LHCN-M2 (cell line): ENCODE measurements at places on chromosomes 12 and 14. TPM values are rescaled to one million over a fixed set of nuclear protein-coding genes. Genes with fewer than 3 reads are reported as not detected.
A peak's percentile ranks its signal among the peaks of the same experiment; 100 is the strongest.

Gene TAS2R43
- 0.19 and 0.52 TPM in 2 replicates for total RNA-seq

- peak; percentile 15 for DNase-seq
Measured at GRCh38 chr12:33602515-33602914, 162.9 kb upstream of the SYT10 start.

GRCh38 chr14:96094656-96095055 is 55.5 kb downstream of the C14orf132 start:
- DNase-seq: no peak

Gene CPNE6
- total RNA-seq: not detected in 2 replicates

DNA sequence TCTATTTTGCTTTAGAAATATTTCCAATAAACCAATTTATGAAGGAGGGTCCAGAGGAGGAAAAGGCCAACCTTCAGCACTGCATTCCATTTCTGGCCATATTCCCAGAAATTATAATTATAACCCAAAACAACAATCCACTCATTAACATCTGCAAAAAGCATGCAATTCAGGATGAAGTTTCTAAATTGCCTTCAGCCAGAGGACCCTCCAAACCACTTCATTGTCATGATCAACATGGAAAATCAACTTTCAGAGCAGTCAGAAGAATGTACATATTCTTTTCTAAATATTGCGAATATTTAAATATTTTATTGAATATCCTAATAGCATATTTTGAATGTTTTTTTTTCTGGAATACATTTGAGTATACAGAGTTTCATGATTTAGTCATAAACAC is 332.6 kb upstream of the TMEM132C start:
- DNase-seq: no peak

DNA sequence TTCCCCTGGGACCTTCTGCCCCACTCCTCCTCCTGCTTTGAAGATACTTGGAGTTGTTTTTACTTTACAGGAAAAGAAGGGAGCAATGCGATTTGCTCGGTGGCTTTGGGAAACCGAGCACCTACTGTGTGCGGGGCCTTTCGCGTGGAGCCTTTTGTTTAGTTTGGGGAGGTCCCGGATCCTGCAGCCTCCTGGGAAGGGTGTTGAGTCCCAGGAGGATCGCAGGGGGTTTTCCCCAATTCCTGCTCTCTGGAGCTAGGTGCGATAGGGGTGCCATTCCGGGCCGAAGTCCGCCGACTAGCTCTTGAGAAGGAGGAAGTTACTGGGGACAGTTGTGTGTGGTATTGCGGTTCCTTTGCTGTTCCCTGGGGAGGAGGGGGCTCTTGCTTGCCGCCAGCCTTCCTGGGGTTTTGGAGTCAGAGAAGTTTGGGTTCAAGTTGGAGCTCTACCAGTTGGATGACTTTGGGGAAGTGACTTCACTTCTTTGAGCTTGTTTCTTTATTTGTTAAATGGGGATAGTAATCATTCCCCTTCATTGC is 1.1 kb downstream of the BRI3BP start:
- no peak for DNase-seq

DNA sequence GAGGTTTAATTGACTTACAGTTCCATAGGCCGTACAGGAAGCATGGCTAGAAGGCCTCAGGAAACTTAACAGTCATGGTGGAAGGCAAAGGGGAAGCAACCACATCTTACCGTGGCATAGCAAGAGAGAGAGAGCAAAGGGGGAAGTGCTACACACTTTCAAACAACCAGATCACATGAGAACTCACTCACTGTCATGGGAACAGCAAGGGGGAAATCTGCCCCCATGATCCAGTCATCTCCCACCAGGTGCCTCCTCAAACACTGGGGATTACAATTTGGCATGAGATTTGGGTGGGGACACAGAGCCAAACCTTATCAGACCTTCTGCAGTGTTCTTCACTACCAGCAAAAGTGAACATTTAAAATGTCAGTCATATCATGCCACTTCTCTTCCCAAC is 58.9 kb downstream of the USP15 start:
- DNase-seq: no peak

DNA sequence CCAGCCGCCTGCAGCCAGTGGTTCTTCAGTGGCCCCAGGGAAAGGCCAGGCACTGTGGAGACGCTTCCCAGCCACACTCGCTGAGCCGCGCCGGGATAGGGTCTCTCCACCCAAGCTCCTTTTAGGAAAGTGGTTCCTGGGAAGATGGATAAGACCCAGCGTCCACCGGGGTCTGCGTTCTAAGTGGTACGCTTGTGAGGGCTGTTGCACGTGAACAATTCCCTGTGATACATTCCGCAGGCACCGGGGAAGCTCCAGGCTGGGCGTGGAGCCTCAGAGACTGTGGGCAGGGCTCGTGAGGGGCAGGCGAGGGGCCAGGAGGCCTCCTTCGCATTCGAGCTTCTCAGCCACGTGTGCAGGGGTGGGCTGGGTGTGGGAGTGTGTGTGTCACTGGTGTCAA is 48.4 kb downstream of the GALNT9 start:
- no peak for DNase-seq

DNA sequence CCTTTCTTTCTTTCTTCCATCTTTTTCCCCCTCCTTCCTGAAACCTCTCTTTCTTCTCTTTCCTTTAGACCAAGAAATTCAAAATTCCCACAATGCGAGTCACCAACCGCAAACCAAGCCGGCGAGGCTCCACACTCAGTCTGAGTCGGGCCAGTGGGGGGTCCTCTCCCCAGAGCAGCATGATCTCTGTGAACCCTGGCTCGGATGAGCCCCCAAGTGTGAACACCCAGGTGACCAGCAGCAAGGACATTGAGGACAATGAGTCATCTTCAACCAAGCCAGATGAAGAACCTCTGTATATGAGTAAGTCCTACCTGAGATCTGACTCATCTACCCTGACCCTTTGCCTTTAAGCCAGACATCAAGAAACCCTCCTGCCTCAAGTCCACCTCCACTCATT is 88.6 kb upstream of the TMEM233 start:
- DNase-seq: peak; percentile 41

DNA sequence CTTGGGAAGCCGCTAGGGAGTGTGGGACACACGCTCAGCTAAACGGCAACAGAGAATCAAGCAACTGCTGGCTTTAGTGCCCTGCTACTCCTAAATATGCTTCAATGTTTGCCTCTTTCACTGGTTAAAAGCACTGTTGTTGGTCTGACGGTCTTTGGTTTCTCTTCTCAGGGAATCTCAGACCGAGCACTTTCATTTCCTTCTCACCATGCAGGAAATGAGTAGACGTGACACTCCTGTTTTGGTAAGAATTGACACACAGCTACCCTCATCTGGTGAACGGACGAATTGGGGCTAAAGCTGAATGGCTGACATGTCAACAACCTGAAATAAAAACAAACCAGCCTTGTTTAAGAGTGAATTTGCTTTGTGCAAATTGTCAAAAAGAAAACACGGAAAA is 57.5 kb upstream of the PIWIL1 start:
- peak; percentile 1 for DNase-seq

- DNase-seq: no peak
Measured at GRCh38 chr12:119384340-119384739, 49.8 kb downstream of the CCDC60 start.

GRCh38 chr12:56476972-56477432 is 8.6 kb downstream of the SPRYD4 start:
- no peak for DNase-seq

Gene PTPRO
- 0.45 and 0.63 TPM in 2 replicates for total RNA-seq

Gene PRH2
- 1.0 TPM in 1 of 2 replicates, not detected in the other for total RNA-seq

DNA sequence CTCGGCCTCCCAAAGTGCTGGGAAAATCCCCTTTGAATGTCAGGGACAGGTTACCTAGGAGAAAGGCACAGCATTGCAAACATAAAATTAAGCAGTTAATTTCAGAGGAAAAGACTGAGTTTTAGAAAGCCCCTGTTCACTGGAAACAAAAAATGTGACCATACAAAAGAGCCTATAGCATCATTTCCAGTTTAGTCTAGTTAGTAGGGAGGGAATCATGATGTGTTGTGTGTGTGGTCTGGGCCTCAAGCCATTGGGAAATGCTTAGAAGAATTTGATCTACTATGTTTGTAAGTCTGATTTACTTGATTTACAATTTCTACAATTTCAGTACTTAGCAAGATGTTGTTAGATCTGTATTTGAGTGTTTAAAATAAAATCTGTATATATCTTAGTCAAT is 47.1 kb upstream of the RERG start:
- DNase-seq: no peak

GRCh38 chr12:78933014-78933413 is 68.4 kb downstream of the SYT1 start:
- DNase-seq: peak; percentile 51

DNA sequence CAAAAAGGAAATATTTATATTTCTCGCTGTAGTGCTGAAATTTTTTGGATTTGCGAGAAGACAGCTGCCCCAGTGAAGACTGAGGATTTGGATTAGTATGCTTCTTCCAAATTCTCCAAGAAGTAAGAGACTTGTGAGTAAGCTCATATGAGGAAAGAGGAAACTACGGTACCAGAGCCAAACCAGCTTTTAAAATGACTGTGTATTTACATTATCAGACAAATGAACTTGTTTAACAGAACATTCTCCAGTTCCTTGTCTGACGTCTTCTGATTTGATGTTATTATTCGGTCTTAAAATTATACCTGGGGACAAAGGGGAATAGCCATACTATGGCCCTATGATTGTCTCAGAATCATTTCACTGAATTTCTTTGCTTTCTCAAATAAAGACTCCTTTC is 8.0 kb downstream of the CLEC12B start:
- no peak for DNase-seq

DNA sequence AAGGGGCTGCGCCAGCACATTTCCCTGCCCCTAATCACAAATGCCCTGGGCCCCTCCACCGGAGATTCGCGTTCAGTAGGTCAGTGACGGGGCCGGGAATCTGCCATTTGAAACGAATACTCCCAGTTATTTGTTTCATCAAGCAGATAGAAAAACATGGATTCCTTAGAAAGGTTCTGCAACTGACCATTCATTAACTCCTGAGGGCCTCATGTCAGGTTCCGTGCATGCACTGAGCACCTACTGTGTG is 25.6 kb upstream of the UBC start:
- DNase-seq: no peak

Gene ZDHHC22
- under 0.01 TPM in 1 of 2 replicates, not detected in the other for total RNA-seq

GRCh38 chr14:60645126-60645741 is 4.0 kb downstream of the SIX1 start:
- peak; percentile 21 for DNase-seq

DNA sequence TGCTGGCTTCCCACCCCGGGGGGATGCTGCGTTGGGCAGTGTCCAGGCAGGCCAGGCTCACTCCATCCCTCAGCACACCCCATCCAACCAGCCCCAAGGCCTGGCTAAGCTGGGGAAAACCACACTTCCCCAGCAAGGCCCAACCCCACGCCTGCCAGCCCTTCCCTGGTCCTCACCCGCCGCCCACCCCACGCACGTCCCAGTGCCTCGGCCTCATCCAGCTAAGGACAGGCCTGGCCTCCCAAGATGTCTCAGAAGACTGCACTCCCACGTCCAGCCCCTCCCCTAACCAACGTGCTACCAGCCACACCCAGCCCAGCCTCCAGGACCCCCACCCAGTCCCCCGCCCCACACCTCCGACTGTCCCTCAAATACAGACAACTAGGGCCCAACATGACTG is 9.8 kb downstream of the JAG2 start:
- DNase-seq: no peak

DNA sequence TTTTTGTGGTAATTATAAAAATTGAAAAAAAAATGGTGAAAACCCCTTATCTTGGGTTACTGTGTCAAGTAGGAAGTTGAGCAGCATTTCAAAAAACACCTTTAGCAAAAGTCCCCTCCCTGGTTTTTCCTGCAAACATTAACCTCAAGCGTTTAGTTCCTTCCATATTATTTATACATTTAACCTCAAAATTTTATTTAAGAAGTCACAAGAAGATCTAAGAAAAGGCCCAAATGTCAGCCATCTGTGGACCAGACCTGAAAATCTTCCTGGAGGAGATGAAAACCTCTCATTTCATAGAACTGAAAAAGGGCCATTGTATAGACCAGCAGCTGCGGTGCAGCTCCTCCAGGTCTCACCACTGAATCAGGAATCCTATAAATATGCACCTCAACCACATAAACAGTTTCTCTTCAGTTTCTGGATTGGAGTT is 40.4 kb upstream of the BTG1 start:
- DNase-seq: no peak

Gene TMEM63C
- 0.06 TPM in 1 of 2 replicates, not detected in the other for total RNA-seq

DNA sequence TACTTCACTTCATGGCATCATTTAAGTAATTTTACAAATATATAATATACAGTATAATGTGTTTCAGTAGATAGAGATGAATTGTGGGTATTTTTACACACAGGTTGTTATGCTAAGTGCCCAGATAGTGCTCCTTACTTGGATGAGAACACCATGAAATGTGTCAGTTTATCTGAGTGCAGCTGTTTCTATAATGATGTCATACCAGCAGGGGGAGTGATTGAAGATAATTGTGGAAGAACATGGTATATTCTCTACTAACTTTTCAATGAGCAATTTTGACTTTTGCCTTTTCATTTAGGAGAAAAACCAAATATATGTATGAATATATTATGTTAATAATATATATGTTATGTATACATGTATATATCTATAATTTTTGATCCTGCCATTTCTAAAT is 221.6 kb downstream of the LRRK2 start:
- no peak for DNase-seq

Gene KRT3
- total RNA-seq: not detected in 2 replicates

DNA sequence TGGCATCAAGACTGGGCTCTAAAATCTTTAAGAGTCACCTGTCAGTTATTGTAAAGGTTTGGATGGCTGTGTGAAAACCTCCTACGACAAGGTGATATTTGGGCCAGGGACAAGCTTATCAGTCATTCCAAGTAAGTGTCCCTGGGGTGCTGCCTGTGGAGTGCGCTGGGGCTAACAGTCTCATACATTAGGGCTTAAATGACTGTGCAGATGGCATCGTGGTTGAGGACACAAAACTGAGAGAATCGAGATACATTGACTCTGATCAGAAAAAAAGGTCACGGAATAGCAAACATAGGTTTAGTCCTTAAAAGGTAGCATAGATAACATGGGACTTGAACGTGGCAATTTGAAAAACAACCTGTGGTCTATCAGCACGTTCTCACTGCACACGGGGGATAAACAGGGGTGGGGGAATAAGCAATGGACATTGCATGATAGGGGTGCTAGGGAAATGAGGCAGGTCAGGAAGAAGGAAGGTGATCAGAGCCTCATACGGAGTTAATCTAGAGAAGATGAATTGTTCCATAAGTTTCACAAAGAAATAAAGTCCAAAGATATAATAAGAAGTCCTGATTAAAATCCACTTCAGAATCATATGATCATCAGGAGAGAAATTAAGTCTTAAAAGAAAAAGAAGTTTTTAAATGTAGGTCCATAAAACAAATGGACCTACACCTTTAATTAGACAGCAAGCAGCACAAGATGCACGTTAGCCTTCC is 100.3 kb downstream of the DAD1 start:
- no peak for DNase-seq
